Kidney (tissue), 22 donors: ENCODE measurements at places on chromosomes 11 and 22. TPM values are rescaled to one million over a fixed set of nuclear protein-coding genes. Genes with fewer than 3 reads are reported as not detected.

The SLC36A4 gene
- 19.4 TPM for total RNA-seq

The PAX6 gene
- total RNA-seq: not detected

GRCh38 chr11:46643986-46644385, 26.6 kb downstream of the ATG13 start:
- no peak for DNase-seq

DNA sequence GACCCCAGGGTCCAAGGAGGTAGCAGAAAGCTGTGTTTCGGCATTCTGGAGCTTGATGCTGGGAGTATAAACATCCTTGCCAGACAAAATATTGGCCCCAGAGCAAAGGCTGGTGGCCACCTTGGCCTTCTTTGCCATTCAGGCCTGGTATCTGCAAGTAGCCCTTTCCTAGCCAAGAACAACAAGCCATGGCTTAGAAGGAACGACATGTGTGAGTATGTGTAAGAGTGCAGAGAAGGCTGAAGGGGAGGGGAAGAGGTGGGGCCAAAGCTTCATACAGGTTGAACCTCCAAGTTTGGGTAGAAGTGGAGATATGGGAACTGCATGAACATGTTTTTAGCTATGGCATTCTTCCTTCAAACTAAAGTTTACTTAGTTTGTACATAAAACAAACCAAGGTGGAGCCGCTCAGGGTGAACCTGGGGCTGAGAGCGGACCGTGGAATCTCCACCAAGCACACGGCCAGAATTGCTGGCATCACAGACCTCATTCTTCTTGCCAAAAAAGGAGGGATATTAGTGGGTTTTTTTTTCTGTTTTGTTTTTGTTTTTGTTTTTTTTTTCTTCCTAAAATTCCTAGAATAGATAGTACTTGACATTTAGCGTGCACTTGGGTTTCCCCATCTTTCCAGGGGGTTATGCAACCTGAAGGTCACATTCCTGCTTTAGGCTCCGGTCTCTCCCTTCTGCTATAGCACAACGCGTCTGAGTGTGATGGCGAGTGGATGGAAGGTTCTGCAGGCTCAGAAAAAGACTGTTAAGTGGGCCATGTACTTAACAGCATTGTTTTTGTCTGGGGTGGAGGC, 70.9 kb downstream of the ADAMTS15 start:
- no peak for DNase-seq

DNA sequence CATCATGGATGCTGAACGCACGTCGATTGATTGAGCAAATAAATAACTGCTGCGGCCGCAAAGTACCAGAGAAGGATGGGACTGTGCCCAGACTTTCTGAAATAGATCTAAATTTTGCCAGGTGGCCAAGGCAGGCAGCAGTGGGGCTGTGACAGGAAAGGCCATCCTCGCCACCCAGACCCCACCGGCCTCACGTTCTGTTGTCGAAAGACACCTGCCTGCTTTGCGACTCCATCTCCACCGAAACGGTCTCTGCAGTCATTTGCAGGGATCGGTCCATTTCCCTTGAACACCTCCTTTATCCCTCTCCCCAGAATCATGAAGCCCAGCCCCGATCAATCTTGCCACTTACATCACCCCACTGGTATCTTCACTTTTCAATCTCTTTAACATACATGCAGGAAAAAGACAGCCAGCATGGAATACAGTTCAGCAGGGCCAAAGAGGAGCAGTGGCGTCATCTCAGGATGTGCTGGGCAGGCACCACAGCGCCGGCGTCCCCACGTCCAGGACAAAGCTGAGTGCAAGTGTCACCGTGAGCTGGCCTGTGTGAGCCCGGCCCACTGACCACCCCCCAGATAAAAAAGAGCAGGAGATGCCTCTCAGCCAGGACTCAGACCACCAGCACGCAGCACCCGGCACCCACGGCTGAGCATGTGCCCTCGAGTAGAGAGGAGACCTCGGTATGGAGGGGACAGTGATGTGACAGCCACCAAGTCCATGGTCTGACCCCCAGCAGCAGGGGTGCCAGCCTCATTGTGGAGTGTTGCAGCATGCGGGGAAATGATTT, 610.3 kb downstream of the TBC1D22A start:
- no peak for DNase-seq

GRCh38 chr11:126304457-126305075, 706 bp downstream of the DCPS start:
- DNase-seq: no peak
